ENCODE measurements at places on chromosomes 5 and 9.

- peak; percentile 57 for DNase-seq
These were observed 6.5 kb upstream of the TLE4 start for GRCh38 chr9:79565245-79565644.

DNA sequence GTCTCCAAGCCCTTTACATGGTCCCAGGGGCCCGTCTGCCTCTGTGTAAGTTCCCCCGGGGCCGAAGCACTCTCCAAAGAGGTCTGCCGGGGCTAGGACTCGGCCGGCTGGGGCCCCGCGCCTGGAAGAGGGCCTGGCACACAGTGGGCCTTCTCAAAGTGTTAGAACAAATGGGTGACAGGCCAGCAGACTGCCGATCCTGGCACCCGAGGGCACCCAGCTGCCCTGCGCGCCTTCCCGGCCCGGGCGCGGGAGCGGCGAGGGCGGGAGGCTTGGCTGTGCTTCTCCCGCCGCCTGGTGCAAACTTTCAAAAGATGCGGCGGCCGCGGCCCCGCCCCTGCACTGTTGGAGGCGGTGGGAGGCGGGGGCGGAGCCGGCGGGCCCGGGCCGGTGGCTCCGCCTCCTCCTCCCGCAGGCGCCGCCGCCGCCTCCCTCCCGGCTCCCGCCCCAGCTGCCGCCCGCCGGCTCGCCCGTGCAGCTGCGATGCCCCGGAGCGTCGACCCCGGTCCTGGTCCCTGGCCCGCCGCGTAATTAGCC is at the start of gene NEURL1B:
Gene NEURL1B (plus strand): TSS at position 442 of the 537 bp plus-strand sequence. CDS start 144 bp downstream, outside the sequence.
- DNase-seq: peak; percentile 69

GRCh38 chr9:112032009-112032408 is 135.4 kb downstream of the UGCG start:
- peak; percentile 75 for DNase-seq

DNA sequence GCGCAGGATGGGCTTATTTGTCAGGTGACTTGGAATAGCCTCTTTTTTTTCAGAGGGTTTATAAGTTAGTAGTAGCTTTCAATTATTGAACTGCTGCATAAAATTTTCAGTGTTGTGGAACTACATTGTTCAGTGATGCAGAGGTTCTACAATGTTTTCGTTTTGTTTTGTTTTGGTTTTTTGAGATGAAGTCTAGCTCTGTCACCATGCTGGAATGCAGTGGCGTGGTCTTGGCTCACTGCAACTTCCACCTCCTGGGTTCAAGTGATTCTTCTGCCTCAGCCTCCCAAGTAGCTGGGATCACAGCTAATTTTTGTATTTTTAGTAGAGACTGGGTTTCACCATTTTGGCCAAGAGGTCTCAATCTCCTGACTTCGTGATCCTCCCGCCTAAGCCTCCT is 22.0 kb downstream of the NUP188 start:
- no peak for DNase-seq

- DNase-seq: peak; percentile 23
These were observed 296 bp downstream of the ZSWIM6 start for GRCh38 chr5:61332358-61332749.

- no peak for DNase-seq
These were observed 33.5 kb downstream of the RAB24 start for GRCh38 chr5:177269976-177270375.

DNA sequence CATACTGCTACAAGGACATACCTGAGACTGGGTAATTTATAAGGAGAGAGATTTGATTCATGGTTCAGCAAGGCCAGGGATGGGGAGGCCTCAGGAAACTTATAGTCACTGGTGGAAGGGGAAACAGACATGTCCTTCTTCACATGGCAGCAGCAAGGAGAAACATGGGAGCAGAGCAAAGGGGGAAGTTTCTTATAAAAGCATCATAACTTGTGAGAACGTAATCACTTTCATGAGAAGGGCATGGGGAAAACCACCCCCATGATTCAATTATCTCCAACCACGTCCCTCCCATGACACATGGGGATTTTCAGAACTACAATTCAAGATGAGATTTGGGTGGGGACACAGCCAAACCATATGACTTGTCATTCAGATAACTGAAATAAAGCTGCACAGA is 100.9 kb downstream of the ST8SIA4 start:
- DNase-seq: no peak

GRCh38 chr5:159642379-159642778 is 273.9 kb upstream of the ADRA1B start:
- DNase-seq: no peak

DNA sequence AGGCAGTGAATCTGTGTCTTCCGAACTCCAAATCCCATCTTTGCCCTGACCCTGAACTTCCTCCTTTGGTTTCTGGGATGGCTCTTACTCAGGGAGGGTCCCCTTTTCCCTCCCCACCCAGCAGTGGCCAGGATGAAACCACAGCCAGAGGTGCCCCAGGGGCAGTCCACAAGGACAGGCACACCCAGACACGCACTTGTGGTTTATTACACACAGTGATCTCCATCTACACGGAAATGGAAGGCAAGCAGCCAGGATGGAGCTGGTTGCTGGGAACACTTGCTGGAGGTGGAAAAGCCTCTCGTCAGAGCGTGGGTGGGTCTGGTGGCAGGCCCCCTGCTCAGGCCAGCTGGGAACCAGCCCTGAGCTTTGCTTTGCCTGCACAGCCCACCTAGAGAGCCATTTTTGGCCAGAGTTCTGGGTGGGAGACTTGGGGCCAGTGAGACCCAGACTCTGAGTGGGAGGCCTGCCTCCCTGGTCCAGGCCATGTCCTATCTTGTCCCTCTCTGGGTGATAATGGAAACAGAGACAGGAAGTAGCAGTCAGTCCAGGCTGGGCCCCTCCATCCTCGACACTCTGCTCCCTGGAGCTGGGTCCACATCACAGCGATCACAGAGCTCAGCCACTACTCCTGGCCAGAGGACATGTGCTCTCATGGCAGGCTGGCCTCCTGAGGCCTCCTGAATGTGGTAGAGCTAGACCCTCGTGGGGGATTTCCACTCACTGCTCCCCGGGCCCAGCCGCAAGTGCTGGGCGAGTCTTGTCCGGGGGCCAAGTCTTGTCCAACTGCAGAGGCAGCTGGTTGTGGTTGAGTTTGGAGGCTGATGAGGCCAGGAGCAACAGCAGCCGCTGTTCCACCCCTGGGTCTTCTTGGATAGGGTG is 5.1 kb upstream of the PHYKPL start:
- DNase-seq: no peak

- DNase-seq: no peak
These were observed 102.3 kb downstream of the GDA start for GRCh38 chr9:72251589-72251988.

DNA sequence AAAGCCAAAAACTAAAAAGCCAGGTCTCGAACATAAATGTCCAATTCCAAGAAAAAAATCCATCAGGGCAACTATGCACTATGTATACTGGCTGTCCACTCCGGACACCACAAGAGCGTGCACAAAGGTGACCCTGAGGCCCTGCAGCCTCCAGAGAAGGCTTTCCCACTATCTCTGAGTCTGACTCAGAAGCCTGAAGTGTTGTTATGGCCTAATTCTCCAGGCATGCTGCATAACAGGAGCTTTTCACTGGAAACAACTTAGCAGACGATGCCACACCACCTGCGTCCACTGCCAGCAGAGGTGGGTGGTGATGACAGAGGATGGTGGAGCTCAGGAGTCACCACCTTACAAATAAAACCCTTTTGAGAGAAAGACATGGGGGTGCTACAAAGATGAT is 63.7 kb downstream of the HABP4 start:
- DNase-seq: no peak

GRCh38 chr5:180439911-180440769 is 54.0 kb upstream of the CNOT6 start:
- no peak for DNase-seq

DNA sequence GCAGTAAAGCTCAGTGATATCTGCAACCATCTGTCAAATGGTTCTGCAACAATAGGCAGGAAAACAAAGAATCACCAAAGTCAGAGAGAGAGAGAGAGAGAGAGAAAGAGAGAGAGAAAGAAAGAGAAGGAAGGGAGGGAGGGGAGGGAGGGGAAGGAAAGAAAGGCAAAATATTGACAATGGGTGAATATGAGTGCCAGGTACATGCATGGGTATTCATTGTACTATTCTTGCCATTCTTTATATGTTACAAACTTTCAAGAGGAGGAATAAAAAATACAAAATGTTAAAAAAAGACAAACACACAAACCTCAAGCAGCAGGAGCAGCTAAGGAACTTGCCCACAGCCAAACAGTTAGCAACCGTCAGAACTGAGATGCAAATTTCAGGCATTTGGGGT is 350.8 kb upstream of the RFX3 start:
- no peak for DNase-seq

GRCh38 chr5:111017731-111018130 is 53.8 kb upstream of the TSLP start:
- DNase-seq: no peak

GRCh38 chr5:122295138-122295537 is 16.9 kb upstream of the SNCAIP start:
- DNase-seq: peak; percentile 13

- no peak for DNase-seq
These were observed 56.0 kb downstream of the TRIP13 start for GRCh38 chr5:948472-949274.

- no peak for DNase-seq
These were observed 17.0 kb downstream of the HSDL2 start for GRCh38 chr9:112396872-112397271.

- DNase-seq: no peak
These were observed 58.4 kb downstream of the NEURL1B start for GRCh38 chr5:172699423-172699822.

DNA sequence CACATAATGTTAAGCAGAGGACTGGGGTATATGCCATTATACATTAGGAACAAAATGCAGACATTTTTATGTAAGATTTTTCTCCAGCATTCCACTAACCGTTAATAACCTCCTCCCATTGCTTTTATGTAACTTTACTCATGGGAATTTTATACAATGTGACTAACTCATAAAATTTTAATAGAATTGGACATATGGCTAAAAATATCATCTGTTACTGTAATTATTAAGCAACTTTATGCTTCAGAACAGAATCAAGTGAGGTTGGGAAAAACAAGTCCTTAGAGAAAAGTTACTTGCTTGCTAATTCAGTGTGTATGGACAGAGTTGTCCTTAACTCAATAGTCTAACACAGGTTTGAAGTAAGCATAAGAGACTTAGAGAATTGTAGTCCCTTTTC is 54.8 kb upstream of the PCSK1 start:
- DNase-seq: no peak

DNA sequence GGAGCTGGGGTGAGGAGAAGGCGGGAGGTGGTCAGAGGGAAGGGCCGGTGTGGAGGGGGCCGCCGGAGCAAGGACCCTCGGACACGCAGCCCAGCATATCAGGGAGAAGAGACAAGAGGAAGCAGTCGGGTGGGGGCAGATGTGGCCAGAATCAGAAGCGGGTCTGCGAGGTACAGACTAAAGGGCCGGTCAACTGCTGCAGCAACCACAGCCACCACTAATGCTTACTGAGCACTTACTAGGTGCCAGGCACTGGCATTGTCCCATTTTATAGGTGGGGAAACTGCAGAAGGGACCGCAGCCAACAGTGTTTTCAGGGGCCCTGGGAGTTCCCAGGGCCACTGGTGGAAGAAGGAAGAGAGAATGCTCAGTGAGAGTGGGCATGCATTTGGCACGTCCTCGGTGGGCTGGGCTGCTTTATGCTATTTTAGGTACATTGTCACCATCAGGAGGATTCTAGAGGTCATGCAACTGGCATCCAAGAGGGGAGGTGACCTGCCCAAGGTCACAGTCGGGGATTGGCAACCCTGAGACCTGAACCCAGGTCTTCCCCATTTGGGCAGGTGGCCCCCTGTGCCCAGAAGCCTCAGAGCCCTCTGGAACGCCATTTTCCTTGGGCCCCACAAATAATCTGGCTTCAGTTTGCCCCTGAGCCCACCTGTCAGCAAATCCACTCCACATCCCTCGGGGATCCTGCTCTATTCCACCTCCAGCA is 53.4 kb downstream of the DUSP1 start:
- DNase-seq: no peak

DNA sequence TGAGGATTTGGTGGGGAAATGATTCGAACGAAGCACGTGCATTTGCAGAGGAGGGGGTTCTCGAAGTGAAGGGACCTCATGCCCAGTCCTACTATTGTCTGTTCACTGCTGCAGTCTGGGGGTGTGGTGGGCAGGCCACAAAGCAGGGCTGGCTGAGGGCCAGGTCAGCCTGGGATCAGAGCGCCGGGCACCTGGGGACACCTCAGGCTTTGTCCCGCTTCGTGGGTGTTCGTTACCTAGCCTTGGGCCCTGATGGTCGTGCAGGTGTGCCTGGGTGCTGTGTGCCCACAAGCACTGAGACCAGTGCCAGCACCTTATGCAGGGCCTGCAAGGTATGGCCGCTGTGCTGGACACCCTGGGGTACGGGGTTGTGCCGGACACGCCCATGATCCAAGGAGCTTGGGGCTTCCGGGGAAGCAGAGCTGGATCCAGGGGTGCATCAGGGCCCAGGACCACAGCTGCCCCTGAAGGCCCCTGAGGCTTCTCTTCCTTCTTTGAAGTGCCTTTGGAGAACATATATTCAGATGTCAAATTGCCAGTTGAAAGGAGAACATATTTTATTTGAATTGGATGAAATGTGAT is 80.6 kb downstream of the COL5A1 start:
- DNase-seq: no peak

DNA sequence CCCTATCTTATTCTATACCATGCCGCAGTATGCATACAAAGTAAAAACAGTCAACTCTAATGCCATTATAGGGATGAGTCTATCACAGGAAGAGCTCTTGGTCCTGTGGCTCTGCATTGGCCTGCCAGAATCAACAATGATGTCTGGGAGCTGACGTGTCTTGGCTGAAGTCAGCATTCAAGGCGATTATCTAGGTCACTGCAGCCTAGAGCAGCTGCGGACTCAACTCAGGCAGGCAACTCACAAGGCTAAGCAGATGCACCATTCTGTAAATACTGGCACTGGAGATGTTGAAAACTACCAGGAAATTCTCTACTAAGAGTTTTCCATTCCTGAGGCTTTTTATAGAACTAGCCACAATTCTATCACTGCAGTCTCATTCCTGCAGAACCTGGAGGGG is 13.3 kb downstream of the SPATA9 start:
- no peak for DNase-seq

DNA sequence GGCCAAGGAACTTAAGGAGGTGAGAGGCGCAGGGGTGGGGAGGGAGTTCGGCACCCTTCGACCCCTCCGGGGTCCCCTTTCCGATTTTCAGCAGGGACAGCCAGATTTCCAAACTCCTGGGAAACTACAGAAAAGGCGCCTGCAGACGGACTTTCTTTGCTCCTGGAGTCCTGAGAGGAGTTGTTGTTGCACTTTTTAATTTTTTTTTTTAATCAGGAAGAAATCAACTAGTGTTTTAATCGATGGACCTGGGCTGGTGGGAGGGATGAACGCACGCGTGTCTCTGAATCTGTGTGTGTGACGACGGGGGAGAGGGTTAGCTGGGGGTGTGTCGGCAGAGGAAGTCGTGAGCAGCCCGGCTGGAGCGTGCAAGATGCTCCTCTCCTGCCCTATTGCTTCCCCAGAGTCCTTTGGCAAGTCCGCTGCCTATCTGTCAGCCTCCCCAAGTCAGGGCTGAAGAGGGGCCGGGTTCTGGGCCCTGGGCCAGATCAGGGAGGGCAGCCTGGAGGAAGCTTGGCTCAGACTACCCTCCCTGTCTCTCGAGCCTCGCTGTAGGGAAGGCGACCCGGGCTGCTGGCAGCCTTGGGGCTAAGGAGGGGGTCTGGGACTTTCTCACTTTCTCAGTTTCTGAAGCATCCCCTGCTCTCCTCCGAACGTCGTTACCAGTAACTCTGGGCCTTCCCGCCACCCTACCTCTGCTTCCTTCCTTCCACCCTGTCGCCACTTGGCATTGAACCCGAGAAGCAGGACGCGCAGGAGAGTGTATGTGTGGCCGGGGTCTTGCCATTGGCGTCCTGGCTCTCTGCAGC is 731 bp downstream of the PRR16 start:
- DNase-seq: no peak

GRCh38 chr5:10434392-10434791 is 7.3 kb upstream of the ROPN1L start:
- no peak for DNase-seq
